PC-3 (cell line): ENCODE measurements at places on chromosomes 5 and 9. TPM values are rescaled to one million over a fixed set of nuclear protein-coding genes. Genes with fewer than 3 reads are reported as not detected.

Gene MYMK
- not detected in 2 replicates for total RNA-seq

Gene SPATA9
- not detected in 2 replicates for total RNA-seq

Gene KIF4B
- not detected in 2 replicates for total RNA-seq

Gene SPATA31A5
- not detected in 2 replicates for total RNA-seq

Gene UGT3A2
- not detected in 2 replicates for total RNA-seq

Gene IFNA21
- not detected in 2 replicates for total RNA-seq

Gene GPR150
- total RNA-seq: 0.35 TPM in 1 of 2 replicates, not detected in the other

Gene CDH10
- total RNA-seq: not detected in 2 replicates

Gene GPR151
- not detected in 2 replicates for total RNA-seq

Gene ITGA2
- total RNA-seq: 32.4 and 36.7 TPM in 2 replicates

Gene POMT1
- 24.1 and 30.4 TPM in 2 replicates for total RNA-seq

Gene VDAC1
- total RNA-seq: 193 and 220 TPM in 2 replicates

Gene OSMR
- total RNA-seq: 13.7 and 20.3 TPM in 2 replicates

Gene GTF3C4
- 9.8 and 11.9 TPM in 2 replicates for total RNA-seq

Gene BHMT2
- not detected in 2 replicates for total RNA-seq

Gene SPEF2
- total RNA-seq: 2.3 and 2.7 TPM in 2 replicates

Gene EDIL3
- total RNA-seq: 11.7 and 13.8 TPM in 2 replicates

Gene TMEM174
- total RNA-seq: not detected in 2 replicates

GRCh38 chr5:38551030-38552017 lies 5.1 kb downstream of the LIFR start:
- peak; percentile 80 for DNase-seq

DNA sequence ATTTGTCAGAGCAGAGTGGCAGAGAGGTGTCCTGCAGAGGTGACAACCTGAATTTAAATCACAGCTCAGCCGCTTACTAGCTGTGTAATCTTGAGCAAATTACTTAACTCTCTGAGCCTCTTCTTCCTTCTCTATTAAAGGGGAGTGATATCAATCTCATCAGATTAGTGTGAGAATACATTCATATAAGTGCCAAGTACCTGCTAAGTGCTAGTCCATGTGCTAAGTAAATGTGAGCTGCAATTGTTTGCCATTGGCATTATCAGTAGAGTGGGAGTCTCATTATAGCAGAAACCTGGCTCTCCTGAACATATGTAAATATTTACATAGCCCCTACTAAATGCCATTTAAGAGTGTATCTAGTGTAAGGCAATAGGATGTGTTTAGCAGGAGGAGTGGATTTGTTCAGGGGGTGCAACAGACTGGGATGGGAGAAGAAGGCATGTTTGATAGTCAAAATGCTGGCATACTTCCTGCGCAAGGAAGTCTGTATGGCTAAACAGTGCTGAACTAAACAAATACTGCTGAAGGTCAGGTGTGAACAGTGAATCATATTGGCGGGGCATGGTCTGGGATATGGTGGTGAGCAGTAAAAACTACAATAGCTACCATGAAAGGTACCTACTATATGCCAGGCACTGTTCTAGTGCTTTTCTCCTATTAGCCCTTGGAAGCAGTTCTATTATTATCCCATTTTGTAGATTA lies 74.5 kb downstream of the F2RL2 start:
- no peak for DNase-seq

- peak; percentile 54 for DNase-seq
Measured at GRCh38 chr9:113152699-113153098, 1.9 kb downstream of the SLC31A2 start.

GRCh38 chr5:50766462-50766861 lies 100.0 kb downstream of the PARP8 start:
- DNase-seq: no peak

GRCh38 chr9:34197756-34198711 lies 19.2 kb downstream of the UBAP1 start:
- DNase-seq: no peak

GRCh38 chr5:96198356-96199058 lies 234.5 kb downstream of the PCSK1 start:
- no peak for DNase-seq

GRCh38 chr9:134384811-134385479 lies 58.7 kb downstream of the RXRA start:
- peak; percentile 56 for DNase-seq

- no peak for DNase-seq
Measured at GRCh38 chr9:111605041-111605559, 5.7 kb upstream of the PTGR1 start.

GRCh38 chr5:162221910-162222309 lies 154.3 kb downstream of the GABRG2 start:
- no peak for DNase-seq

DNA sequence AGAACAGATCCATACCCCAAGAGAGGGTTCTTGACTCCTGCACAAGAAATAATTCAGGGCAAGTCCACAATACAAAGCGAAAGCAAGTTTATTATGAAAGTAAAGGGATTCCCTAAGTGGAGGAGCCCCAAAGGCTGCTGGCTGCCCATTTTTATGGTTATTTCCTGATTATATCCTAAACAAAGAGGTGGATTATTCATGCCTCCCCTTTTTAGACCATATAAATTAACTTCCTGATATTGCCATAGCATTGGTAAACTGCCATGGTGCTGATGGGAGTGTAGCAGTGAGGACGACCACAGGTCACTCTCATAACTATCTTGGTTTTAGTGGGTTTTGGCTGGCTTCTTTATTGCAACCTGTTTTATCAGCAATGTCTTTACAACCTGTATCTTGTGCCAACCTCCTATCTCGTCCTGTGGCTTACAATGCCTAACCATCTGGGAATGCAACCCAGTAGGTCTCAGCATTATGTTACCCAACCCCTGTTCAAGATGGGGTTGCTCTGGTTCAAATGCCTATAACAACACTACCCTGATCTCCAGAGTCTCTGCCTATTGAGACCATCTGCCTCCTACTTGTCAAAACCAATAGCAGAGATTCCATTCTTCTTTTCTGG lies 154.4 kb upstream of the GRAMD2B start:
- DNase-seq: peak; percentile 4

GRCh38 chr5:72268260-72268659 lies 51.8 kb downstream of the MRPS27 start:
- DNase-seq: no peak

- DNase-seq: no peak
Measured at GRCh38 chr5:125143011-125143410, 396.6 kb upstream of the ZNF608 start.

DNA sequence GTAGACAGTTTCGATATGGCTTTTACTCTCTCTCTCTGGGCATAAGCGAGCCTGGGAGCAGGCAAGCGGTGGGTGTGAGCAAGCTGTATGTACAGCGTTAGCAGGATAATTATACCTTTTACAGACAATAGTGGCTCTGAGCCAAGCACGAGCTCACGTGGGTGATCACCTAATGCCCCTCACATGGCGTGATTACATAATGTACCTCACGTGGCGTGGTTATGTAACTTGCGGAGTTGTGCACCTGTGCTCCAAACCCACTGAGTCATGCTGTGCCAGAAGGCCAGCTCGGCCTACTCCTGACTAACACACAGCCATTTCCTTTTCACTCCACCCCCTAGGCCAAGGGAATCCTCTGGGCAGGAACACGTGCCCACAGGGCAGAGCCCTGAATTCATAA lies 797.2 kb downstream of the EFNA5 start:
- peak; percentile 60 for DNase-seq

- peak; percentile 58 for DNase-seq
Measured at GRCh38 chr5:133818031-133818431, 150.4 kb downstream of the C5orf15 start.

- DNase-seq: peak; percentile 76
Measured at GRCh38 chr5:64074533-64074932, 91.1 kb upstream of the RNF180 start.

- DNase-seq: peak; percentile 66
Measured at GRCh38 chr9:116365056-116365471, 211.5 kb downstream of the PAPPA start.

DNA sequence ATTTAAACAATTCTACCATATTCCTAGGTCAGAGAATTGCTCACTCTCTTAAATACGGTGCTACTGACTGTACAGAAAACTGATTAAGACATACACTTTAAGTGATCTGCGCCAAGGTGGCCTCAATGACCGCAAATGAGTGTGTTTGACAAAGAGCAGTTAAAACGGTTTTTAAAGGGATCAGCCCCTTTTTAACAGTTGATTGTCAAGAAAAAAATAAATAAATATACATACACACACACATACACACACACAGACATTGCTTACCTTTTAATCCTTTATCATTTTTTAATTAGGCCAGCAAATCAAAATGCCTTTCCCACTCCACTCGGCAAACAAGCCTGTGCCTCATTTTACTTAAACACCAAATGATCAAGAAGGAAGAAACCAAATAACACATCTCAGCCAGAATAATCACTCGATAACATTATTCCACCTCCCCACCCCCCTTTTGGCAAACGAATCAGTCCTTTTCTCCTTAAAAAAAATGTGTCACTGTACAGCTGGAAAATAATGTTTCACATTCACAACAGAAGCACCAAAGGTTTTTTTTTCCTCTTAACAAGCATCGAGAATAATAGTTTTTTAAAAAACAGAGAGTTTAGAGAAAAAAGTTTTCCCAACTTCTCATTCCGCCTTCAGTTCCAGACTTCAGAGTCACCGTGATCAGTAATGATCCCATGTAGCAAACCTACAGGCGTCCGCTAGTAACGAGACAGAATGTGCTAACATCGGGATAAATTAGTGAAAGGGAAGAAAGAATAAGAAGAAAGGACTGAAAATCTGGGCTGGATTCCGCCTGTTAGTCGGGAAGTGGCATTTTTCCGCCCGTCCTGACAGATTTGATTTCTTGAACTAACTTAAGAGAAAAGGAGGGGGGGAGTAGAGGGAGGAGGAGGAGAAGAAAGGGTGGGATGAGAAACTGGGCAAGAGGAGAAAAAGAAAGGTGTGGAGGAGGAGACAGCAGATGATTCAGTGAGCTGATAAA lies at the start of gene ZNF608:
ZNF608 (minus strand) TSS at position 712 of the 988 bp plus-strand sequence. CDS start 1,650 bp downstream, outside the sequence.
- peak; percentile 50 for DNase-seq

DNA sequence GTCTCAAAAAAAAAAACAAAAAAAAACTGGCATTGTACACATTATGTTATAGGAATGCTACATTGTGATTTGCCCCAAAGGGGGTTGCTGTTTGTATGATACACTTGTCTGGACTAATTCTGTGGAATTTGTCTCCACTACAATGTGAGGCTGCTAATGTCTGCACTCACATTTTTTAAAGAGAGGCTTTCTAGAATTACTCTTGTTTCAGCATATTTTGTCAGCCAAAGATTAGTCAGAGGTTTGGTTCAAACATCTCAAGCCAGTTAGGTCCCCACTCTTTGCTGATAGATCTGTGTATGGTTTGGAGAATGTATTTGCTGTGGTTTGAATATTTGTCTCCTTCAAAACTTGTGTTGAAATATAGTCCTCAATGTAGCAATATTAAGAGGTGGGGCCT lies 59.3 kb upstream of the ZNF169 start:
- DNase-seq: no peak

DNA sequence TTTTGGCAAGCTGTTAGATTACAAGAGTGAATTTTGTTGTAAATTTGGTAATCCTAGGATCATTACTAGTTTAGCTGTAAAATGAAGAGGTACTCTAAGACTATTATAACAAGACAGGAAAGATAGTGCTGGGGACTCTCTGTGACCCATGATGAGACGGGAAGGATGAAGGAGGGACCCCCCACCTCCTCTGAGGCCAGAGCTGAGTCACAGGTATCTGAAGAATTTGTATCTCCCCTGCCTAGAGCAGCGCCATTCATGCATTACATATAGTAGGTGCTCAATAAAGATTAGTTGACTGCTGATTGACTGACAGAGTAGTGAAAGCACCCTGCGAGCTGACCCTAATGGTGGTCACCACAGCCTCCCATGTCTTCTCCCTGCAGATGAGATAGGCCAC lies 202.8 kb downstream of the SNX18 start:
- no peak for DNase-seq

DNA sequence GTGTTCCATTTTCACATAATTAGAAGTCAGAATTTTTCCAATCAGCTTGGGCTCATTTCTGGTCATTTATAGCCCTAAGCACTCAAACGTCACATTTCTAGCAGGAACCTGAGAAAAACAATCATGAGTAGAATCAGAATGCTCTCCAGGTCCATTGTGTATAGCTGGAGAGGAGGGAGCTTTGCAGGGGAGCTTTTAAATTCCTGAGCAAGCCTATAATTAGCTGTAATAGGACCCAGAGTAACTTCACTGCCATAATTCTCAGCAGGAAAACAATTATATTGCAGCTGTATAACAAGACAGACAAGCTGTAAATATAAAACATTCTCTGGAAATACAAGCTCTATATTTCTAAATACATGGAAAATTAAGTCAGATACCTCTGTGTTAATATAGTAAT lies 637.6 kb upstream of the SGCD start:
- DNase-seq: no peak

DNA sequence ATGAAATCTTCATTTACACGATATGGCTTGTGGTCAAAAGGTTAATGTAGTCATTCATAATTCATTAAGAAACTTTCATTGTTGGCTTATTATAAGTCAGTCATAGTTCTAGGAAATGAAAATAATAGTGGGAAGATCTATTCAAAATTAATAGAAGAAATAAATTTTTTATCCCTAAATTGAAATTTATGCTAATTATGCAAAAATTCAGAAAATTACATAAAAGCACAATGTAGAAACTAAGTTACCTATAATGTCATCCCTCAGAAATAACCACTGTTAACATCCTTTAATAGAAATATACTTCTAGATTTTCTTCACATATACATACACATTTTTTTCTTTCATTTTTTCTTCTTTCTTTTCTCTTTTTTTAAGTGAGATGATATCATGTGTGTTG lies 15.9 kb upstream of the JAK2 start:
- no peak for DNase-seq

DNA sequence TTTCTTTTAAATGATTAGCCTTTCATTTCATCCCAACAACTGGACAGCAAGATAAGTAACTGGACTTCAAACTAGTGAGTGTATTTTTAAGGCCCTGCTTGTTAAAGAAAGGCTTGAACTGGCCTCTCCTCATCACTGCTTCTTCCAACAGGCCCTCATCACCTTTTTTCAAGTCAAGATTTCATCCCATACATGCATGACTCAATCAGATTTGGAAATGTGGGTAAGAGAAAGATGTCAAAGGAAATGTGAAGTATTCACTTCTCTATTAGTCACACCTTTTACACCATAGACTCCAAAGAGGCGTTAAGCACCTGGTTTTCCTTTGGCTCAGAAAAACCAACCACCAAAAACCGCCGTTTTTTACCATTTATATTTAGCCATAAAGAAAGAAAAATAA lies 4.9 kb downstream of the NR4A3 start:
- DNase-seq: no peak

- no peak for DNase-seq
Measured at GRCh38 chr9:85884256-85884655, 56.7 kb upstream of the NAA35 start.

GRCh38 chr5:102532123-102532522 lies 33.3 kb upstream of the SLCO6A1 start:
- no peak for DNase-seq

DNA sequence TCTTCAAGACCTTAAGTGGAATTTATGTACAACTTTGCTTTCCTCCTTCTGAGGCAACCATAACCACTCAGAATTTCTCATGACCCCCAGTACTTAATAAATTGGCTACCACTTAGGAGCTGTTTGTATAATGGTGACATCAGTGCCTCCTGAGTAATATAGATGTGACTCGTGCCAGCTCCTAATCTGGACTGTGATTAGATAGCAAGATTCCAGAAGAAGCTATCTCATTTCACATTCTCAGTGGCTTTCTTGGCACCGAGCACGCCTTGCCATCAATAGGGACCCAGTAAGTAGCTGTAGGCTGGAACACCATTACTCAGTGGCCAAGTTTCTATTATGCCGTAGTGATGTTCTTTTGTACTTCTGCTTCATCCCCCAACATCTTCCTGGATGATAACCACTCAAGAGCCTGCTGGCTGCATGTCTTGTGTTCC lies 228.8 kb downstream of the CD180 start:
- DNase-seq: no peak

GRCh38 chr5:73960023-73960422 lies 334.0 kb downstream of the ARHGEF28 start:
- DNase-seq: no peak

GRCh38 chr5:78621291-78621738 lies 27.3 kb downstream of the LHFPL2 start:
- no peak for DNase-seq
